ENCODE measurements at places on chromosomes 7 and 10.
A peak's percentile ranks its signal among the peaks of the same experiment; 100 is the strongest.

DNA sequence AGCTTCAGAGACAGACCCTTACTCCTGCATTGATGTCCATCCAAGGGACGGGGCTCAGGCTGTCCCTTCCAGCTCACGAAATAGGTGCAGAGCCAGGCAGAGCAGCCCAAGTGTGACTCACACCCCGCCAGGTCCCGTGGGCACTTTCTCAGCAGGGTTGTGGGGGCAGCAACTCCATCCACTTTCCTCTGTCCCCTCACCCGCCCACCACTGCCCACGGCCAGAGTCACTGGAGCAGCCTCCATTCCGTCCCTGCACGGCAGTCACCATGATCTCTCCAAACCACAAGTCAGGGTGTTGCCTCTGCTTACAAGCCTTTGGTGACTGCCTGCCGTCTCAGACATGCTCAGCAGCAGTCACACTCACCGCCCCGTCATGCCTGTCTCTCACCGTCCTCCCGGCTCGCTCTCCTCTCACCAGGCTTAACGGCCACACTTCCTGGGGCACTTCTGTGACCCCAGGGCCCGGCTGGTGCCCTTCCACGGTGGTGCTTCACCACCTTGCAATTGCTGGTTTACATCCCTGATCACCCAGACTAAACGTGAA is 39.3 kb downstream of the CALML3 start:
- no peak for DNase-seq

DNA sequence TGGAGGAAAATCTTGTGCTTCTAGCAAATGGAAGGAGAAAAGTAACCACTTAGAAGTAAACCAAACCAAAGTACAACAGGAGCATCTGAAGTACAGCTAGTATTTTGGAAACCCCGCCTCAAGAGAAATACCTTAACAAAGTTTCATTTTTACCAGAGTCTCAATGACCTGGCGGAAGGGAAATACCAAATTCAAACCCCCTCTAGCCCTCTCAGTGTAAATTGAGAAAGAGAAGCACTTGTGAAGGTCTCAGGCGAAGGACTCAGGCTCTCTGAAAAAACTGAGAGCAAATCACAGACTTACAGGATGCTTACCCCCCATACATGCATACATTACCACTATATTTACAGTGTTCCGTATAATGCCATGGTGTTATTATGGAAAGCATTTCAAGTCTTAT is 70.1 kb downstream of the ZPBP start:
- no peak for DNase-seq

DNA sequence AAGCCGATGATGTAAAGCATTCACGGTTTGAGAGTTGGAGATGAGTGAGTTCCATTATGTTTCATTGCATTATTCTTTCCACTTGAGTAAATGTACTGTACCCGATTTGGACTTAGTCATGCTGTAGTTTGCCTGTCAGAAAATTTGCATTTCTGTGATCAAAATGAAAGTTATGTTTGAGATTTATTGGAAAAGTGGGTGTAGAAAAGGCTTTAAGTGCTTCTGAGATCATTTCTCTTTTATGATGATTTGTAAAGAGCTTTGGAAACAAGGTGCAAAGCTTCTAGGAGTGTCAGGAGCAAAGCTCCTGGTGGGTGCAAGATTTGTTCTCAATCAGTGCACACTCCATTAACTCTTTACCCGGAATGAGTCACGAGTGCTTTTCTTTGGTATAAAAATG is 204.1 kb upstream of the POM121L12 start:
- no peak for DNase-seq

DNA sequence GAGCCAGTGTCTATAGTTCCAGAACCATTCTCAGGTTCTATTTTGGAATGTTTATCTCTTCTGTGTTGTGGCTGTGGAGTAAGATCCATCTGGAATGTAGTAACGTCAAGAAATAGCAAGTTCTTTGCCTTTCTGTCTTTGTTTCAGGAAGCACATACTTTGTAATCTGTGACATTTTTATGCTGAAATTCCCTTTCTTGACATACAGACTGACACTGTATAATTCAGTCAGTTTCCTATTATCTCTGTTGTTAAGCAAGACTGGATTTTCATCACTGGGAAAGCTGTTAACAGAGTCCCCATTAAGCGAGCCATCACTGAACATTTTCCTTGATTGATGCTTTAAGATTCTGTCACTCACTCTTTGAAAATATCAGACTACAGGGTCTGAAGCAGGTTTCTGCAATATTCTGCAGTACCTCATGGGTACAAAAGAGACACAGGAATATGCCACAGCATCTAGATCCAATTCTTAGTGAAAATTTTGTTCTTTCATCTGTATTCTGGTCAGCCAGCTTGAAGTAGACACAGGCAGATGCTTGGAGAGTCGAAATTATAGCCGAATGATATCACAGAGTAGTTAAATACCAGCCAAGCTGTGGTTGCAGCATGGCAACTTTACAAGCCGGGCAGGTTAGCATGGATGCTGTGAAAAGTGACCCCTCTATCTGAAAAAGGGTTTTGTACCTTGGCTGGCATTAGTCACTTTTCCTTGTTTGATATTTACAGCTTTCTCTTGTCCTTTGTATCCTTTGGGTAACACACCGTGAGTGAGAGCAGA is 62.6 kb downstream of the CACNB2 start:
- DNase-seq, result peak; percentile 89

- DNase-seq, result no peak
These were observed 29.0 kb upstream of the MPP7 start for GRCh38 chr10:28331841-28332240.

DNA sequence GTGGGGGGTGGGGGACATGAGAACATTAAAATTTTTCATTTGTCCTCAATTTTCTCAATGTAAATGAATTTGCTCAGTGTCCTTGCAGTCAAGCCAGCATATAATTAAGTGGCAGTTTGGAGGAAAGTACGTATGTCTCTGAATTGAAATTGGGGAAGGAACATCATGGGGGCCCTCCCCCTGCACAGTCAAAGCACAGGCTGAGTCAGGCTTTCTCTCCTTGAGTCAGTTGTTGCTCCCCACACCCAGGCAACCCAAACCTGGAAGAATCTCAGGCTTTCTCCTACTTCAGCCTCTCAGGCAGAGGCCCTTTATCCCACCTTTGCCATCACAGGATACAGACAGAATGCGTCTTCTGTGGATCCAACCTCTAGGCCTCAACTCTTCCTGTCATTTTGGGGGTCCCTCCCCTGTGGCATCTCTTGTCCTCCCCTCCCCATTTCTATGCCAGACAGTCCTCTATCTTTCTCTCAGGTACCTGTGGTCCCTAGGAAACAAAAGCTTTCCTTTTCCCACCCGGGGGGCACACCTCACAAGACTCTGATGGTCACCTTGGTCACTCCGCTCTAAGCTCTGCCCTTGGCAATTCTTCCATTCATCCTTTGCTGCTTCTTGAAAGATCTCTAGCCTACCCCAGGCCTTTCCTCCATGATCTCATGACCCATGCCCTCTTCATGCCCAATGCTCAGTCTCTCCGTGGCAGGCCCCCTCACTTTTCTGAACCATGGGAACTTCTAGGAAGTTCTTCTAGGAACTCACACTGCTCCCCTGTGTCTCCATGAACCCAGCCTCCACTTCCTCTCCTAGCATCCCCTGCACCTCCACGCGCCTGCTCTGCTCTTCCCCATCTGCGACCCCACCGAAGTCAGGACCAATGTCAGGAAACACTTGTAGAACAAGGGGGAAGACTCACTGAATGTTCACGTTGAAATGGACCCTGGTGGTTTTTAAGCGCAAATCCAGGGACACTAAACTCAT is 40.4 kb downstream of the CREB3L2 start:
- peak; percentile 79 for DNase-seq

DNA sequence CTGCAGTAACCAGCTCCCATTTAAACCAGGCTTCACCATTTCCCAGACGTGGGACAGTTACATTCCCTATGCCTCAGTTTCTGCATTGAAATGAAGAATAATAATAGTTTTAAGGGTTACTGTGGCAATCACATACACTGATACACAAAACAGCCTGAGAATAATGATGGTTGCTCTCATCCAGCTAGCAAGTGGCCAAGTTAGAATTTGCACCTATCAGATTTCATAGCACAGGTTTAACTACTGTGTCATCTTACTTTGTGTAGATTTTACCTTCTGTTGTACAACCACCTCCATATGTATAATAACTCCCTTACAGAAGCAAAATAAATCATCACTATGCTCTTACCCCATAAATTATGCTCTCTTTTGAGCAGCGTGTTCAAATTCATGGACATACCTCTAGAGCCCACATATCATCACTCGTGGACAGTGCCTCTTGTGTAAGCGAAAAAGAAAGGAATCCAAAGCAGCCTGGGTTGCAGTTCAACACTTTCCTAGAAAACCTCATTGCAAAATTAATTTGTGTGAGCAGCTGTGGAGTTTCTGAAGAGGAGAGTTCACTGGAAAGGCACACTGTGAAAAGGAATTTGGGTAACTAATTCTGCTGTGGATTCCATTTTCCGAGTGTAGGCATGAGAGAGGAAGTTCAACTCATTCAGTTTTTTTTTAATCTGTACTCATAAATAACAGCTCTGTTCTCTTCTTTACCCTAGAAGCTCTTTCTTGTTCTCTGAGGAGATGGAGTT is 492.5 kb downstream of the ARL4A start:
- no peak for DNase-seq

DNA sequence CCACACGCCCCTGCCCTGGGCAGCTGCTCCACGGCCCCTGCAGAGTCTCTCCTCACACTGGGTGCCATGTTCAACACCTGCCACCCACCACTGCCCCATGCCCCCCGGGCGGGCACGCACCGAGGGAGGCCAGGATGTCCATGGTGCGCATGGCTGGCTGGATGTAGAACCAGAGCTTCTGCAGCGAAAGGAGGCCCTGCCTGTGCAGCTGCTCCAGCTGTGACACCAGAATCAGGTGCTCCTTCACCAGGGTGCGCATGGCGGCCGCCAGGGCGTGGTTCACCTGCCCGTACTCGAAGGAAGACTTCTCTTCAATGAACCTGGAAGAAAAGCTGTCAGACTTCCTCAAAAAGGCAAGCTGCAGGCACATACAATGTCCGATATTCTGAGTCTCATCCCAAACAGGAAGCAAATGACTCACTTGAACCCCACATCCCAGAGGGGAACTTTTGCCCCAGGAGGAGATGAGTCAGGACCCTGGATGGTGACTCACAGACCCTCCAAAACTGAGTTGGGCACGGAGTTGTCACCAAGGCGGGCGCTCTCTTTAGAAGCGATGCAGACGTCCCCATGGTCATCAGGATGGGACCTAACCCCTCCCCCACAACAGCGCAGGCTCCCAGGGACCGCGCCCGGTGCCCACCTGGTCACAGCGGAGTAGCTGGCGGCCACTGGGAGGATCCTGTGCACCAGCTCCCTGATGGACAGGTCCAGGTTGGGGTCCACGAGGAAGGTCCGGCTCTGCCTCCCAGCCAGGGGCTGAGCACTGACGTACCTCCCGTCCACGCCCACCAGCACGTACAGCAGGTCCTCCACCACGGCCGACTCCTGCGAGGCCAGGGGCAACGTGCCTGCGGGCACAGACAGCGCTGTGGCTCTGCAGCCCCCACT is 15.5 kb downstream of the TUBGCP2 start:
- peak; percentile 93 for DNase-seq

- DNase-seq, result no peak
These were observed 138.9 kb upstream of the PTN start for GRCh38 chr7:137482466-137482865.
